Esophagus squamous epithelium (tissue), 5 donors: ENCODE measurements at places on chromosomes 16 and 17. TPM values are rescaled to one million over a fixed set of nuclear protein-coding genes. Genes with fewer than 3 reads are reported as not detected.

The HOXB4 gene
- total RNA-seq = 2.9 TPM

The KRTAP9-4 gene
- total RNA-seq = not detected

The HASPIN gene
- total RNA-seq = 4.5 TPM

The CD7 gene
- total RNA-seq = 3.8 TPM

The CDRT15 gene
- total RNA-seq = not detected

The SMURF2 gene
- total RNA-seq = 9.7 TPM

The WNK4 gene
- 14.7 TPM for total RNA-seq

DNA sequence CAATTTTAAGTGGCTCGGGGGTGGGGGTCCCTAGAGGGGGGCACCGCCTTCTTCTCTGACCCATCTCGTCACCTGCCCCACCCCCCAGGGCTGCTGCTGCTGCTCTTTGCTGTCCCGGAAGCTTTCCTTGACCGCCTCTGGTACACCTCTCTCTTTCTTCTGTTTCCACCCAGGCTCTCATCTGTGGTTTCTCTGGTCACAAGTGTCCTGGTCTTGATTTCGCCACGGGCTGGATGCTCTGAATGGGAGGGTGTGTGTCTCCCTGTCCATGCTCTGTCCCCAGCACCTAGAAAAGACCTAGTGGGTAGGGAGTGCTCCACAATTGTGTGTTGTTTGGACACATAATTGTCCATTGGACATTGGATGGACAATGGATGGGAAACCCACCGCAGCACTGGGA is 134.7 kb upstream of the CIBAR2 start:
- no peak overlapping the region for H3K4me3 ChIP-seq
- no peaks in the 10 kb centered on the region for H3K27me3 ChIP-seq
- no peak overlapping the region for H3K27ac ChIP-seq
- no peaks in the 10 kb centered on the region for H3K36me3 ChIP-seq
- H3K4me1 ChIP-seq = peaks cover 9% of the 10 kb centered on the region
- DNase-seq = no peak

DNA sequence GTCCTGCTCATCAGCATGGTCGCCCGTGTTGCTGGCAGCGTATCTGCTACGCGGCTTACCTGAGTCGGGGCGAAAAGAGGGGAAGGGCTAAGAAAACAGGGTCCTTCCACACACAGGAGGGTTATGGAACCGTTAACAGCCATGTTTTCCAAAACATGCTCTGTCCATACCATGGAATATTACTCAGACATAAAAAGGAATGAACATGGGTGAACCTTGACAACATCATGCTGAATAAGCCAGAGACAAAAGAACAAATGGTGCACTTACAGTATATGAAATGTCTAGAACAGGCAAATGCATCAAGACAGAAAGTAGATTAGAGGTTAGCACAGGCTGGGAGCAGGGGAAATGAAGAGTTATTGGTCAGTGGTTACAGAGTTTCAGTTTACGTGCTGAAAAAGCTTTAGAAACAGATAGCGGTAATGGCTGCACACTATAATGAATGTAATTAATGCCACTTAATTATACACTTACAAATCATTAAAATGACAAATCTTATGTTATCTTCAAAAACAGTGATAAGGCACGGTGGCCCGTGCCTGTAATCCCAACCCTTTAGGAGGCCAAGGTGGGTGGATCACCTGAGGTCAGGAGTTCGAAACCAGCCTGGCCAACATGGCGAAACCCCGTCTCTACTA is 7.8 kb downstream of the NPRL3 start:
- H3K36me3 ChIP-seq = no peaks in the 10 kb centered on the region
- H3K4me3 ChIP-seq = no peak overlapping the region
- no peak for DNase-seq
- H3K27ac ChIP-seq = no peak overlapping the region
- no peaks in the 10 kb centered on the region for H3K4me1 ChIP-seq

- H3K36me3 ChIP-seq = no peaks in the 10 kb centered on the region
- no peak for DNase-seq
- no peak overlapping the region for H3K27ac ChIP-seq
Measured at GRCh38 chr17:56149266-56150036, 3.8 kb upstream of the ANKFN1 start.

- H3K36me3 ChIP-seq = no peaks in the 10 kb centered on the region
- DNase-seq = no peak
- no peak overlapping the region for H3K4me3 ChIP-seq
Measured at GRCh38 chr16:66391726-66392670, 25.5 kb downstream of the CDH5 start.

DNA sequence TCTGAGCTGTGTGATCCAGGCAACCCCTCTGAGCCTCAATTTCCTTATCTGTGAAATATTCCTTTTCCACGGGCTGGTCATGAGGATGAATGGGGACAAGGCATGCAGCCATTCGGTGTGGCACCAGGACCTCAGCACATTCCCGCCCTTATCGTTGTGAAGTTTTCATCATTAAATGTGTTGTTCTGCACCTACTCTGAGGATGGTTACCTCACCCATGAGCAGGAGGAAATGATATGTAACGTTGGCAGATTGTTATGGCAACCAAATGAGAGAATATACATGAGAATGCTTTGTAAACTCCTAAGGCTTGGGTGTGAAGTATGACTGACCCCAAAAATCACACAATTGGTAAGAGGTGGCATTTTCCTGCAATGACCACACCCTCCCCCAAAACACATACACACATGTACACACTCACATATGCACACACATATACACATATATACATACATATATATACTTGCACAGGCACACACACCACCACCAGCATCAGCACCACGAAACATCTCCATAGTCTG is 39.5 kb downstream of the SMARCE1 start:
- H3K27me3 ChIP-seq = peaks cover 10% of the 10 kb centered on the region
- DNase-seq = no peak
- H3K27ac ChIP-seq = no peak overlapping the region
- peaks cover 14% of the 10 kb centered on the region for H3K4me1 ChIP-seq
- no peak overlapping the region for H3K4me3 ChIP-seq

- no peak for DNase-seq
- no peaks in the 10 kb centered on the region for H3K4me1 ChIP-seq
- no peak overlapping the region for H3K4me3 ChIP-seq
- H3K36me3 ChIP-seq = peaks cover 45% of the 10 kb centered on the region
- H3K27me3 ChIP-seq = no peaks in the 10 kb centered on the region
Measured at GRCh38 chr17:54945671-54946070, 22.8 kb downstream of the COX11 start.

DNA sequence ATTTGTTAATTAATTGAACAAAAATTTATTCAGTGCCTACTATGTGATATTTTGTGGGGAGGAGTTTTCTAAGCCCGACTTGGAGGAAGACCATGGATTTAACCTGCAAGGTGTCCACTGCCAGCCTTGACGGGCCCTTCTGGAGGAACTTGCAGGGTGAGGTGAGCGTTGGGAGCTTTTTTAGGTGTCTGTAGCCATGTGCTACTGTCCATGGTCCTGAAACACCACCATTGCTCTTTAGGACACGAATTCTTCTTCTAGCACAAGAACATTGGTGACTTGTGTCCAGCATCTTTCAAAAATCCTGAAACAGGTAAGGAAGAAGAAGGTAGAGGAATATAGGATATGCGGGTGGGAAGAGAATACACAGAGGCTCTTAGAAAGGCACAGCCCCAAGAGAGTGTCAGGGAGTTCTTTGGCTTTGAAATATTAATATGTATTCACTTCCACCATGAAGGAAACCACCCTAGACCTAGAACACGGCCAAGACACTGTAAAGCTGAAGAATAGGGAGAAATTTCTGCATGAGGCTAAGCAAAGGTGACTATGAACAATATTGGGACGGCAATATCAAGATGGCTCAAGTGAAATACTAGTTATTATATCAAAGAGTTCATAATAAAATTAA is 27.9 kb upstream of the OR4D1 start:
- H3K27ac ChIP-seq = no peak overlapping the region
- H3K4me1 ChIP-seq = no peaks in the 10 kb centered on the region
- no peak for DNase-seq
- no peaks in the 10 kb centered on the region for H3K36me3 ChIP-seq
